T-helper 17 cell (primary cell): ENCODE measurements at places on chromosomes 6 and 20.

DNA sequence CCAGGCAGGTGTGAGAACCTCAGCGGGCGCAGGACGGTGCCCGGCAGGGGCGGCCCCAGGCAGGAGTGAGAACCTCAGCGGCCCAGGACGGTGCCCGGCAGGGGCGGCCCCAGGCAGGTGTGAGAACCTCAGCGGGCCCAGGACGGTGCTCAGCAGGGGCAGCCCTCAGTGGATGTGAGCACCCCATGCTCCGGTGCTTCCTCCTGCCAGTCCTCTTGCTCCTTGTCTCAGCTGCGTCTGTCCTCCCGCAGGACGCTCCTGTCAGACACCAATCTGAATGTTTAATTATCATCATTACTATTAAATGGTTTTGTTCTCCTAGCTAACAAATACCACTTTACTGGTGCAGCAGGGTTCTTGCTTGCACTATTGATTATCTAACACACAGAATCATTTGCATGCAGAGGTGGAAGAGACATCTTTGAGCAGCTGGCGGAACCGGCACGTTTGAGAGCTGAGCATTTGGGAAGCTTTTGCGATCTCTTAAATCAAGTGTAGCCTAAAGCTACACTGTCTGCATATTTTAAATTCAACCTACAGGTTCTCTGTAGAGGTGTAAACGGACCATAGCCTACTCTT is 39.4 kb upstream of the DACT2 start:
- DNase-seq, result no peak

- DNase-seq, result no peak
These were observed 617.0 kb upstream of the ARID1B start for GRCh38 chr6:156160007-156160794.

- DNase-seq, result no peak
These were observed 86.4 kb downstream of the ADGRG6 start for GRCh38 chr6:142387997-142388815.

- DNase-seq, result no peak
These were observed 42.1 kb upstream of the SRPK1 start for GRCh38 chr6:35962779-35963560.

DNA sequence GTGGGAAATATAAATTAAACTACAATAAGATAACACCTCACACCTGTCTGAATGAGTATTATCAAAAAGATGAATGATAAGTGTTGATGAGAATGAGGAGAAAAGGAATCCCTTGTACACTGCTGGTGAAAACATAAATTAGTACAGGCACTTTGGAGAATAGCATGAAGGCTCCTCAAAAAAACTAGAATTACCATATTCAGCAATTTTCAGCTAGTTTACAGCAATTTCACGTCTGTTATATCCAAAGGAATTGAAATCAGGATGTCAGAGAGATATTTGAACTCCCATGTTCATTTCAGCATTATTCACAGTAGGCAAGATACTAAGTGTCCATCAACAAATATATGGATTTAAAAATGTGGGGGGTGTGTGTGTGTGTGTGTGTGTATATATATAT is 292.6 kb downstream of the CLVS2 start:
- DNase-seq, result no peak

DNA sequence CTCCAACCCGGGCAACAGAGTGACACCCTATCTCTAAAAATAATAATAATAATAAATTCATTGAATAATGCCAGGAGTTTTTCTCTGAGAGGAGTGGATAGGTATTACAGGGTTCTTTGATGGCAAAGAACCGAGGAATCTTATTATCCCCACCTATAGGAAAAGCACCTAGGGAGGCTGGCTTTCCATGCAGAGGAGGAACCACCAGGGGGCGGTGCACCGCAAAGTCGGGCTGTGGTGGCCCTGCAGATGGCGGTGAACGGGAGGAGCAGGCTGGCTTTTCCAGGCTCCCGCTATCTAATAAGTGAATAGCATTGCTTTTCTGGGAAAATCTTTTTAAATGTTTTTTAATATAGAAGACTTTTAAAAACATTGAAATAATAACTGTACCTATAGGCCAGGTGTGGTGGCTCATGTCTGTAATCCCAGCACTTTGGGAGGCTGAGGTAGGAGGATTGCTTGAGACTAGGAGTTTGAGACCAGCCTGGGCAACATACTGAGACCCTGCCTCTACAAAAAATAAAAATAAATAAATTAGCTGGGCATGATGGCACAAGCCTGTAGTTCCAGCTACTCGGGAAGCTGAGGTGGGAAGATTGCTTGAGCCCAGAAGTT is 864.2 kb downstream of the KIF16B start:
- no peak for DNase-seq

GRCh38 chr6:158050955-158051354 is 69.3 kb downstream of the SYNJ2 start:
- DNase-seq, result no peak

GRCh38 chr6:17393892-17394631 is 667 bp downstream of the CAP2 start:
- no peak for DNase-seq

DNA sequence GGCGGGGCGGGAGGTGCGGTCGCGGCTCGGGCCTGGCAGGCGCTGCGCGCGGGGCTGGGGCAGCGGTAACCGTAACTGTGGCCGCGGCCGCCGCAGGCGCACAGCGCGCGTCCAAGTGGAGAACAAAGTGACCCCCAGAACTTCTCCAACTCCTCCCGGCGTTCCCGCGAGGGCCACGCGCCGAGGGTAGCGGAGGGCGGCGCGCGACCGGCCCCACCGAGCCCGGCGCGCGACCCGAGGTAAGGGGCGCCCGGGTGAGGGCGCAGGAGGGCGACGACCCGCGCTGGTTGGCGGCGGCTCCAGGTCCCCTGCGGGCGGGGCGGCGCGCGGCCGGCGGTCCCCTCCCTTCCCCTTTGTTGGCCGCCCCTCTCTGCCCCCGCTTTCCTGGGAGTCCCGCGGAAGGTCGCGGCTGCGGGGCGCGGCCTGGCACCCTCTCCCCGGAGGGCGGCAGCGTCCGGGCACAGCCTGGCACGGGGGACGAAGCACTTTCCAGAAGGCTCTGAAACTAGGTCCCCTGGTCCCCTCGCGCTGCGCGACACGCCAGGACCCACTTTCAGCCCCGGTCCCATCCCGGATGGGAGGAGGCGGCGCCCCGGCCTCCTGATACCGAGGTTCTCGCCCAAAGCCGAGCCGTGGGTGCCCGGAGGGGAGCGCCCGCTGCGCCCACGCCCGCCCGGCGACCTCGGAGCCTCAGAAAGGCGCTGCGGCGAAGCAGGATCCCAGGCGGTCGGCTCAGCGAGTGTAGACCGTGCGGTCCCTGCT is at the start of gene TIAM2:
Gene TIAM2 (plus strand): TSS at position 62 of the 762 bp plus-strand sequence. CDS start 133,909 bp downstream, outside the sequence.
- DNase-seq, result no peak

DNA sequence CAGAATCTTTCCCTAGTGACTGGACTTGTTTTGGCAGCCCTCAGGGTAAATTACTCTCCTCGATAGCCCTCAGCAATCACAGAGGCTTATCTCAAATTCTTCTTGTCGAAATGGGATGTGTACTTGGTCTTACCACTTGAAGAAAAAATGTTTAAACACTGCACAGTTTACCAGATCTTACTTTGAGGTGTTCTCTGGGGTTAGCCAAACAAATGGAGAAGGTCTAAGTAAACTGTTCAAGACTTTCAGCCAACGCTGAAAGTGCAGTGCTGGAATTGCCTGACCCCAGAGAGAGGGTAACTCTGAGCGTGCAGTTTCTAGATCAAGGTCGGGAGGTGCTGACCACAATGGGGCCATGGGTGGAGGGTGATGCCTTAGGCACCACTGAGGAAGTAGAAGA is 39.2 kb downstream of the MYLIP start:
- no peak for DNase-seq

DNA sequence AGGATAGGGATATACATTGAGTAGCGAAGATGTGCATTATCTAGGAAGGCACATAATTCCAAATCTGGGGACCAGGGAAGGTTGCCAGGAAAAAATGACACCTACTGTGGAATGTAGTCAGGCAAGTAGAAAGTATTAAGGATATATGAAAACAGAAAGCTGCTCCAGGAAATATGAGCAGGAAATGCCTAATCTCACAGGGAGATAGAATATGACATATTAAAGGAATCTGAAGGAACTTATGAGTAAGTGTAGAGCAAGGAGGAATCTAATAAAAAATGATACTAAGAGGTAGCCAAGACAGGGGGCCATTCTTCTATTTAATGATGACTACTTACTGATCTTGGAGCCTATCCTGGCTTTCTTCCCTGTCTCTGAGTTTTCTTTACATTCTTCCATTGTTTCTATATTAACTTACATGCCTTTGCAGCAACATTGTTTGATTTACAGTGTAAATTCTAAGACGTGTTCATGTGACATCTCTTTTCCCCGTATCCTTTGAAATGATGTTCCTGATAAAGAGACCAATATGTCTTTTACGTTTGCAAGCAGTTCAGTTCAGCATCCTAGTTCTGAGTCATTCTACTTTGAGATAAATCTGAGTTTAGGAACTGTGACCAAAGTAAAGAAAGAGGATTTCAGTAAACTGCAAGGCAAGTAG is 58.6 kb downstream of the TINAG start:
- DNase-seq, result no peak

DNA sequence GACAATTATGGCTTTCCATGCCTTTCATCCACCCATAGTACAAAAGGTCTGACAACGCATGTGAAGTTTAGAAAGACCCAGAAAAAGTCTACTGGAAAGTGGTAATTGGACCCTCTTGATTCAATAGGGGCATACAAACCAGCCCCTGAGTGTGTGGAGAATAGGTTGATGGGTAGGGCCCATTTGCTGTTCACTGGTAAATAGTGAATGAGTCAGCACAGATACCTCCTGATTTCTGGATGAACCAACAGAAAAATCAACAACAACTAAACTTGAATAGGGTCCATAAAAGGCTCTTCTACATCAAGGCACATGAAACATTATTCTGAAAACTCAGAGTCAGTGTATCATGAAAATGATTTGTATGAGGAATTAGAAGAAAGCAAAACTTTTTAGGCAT is 235.4 kb upstream of the SLC35B3 start:
- no peak for DNase-seq

DNA sequence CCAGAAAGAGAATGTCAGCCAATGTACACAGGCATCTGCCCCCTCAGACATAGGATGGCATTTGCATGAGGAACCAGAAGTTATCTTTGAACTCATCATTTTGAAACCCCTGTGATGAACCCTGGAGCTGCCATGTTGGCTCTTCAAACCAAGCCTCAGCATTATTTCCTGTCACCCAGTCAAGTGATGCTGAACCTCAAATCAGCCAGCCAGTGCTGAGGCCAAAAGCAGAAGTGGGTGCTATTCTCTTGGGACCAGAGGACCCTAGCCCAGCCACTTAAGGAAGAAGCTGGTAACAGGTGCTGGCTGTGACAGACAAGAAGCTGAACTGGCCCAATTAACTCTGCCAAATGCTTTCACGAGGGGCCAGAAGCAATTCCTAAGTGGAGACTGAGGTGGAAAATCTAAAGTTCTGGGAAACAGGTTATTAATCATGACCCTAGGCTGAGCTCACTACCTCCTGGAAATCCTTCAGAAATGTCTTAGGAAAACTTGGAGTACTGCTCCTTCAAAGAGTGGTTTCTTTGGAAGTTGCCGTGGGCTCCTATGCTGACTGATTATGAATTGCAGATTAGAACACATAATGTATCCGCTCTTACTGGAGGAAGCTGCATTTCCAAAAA is 4.0 kb downstream of the PKIG start:
- no peak for DNase-seq

GRCh38 chr6:132122871-132123270 is 171.7 kb upstream of the CCN2 start:
- DNase-seq, result no peak

DNA sequence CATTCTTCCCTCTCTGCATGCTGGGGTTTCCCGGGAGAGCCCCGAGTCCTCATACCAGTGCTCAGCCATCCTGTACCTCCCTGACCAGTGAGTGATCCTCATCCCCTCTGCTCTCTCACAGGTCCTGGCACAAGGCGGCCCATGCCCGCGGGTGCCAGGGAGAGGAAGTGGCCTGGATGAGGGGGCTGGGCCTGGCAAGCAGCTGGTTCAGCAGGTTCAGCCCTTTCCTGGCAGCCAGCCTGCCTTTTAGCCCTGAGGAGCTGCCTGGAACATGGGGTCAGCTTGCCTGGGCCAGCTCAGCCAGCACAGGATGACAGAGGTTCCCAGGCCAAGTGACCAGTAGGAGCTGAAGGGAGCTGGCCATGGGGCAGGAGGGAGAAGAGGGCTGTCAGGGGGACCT is 10.9 kb downstream of the MOCS1 start:
- no peak for DNase-seq

DNA sequence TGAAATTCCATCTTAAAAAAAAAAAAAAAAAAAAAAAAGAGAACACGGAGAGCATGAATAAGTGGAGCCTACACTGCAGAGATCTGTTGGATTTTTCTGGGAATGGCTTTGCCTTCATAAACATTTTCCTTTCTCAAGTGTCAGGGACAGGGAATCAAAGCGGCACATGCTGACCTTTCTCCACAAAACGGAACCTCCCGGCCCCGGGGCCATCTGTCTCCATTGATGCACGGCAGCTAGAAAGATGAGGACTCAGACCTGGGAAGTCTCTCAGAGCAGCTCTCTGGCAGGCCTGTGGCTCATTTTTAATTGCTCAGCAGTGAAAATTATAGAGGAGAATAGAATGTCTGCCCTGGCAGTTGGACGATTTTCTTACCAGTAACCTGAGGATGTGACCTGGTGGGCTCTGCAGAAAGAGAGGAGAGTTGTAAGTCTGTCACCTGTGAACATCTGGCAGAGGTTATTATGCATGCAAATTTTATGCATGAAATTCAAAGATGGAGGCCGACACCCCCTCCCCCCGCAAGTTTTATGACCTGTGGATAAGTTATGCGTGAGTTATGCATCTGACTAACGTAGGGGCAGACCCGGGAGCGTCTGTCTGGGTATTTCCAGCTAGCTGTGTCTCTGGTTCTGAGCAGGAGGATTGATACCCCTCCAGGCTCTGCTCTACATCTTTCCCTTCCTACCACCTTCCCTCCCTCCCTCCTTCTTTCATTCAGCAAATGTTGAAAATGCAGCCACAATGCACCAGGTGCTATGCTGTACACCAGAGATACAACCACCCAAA is 352.5 kb downstream of the CDH26 start:
- no peak for DNase-seq

- no peak for DNase-seq
These were observed 8.9 kb downstream of the KCNK15 start for GRCh38 chr20:44754554-44754953.

DNA sequence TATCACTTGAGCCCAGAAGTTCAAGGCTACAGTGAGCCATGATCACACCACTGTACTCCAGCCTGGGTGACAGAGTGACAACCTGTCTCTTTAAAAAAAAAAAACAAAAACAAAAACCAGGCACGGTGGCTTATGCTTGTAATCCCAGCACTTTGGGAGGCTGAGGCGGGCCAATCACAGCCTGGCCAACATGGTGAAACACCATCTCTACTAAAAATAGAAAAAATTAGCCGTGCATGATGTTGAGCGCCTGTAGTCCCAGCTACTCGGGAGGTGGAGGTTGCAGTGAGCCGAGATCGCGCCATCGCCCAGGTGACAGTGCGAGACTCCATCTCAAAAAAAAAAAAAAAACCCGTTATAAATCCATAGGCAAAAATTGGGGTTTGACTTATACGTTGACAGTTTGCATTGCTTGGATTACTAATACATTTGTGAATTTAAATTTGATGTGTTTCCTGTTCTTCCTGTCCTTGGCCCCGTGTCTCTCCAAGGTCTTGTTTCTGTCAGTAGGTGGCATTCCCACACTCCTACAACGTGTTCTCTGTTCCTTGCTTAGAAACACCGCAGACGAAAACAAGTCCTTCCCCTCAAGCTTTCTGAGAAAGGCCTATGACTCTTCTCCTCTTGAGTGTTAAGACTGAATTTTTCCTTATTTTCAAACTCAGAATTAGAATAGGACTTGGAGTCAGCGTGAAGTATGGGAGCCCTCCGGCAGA is 147.0 kb downstream of the DTNBP1 start:
- no peak for DNase-seq
